ENCODE measurements at places on chromosomes 7 and 10. TPM values are rescaled to one million over a fixed set of nuclear protein-coding genes. Genes with fewer than 3 reads are reported as not detected.

- no peak for DNase-seq
Measured at GRCh38 chr10:28808693-28809092, 131.4 kb downstream of the BAMBI start.

DNA sequence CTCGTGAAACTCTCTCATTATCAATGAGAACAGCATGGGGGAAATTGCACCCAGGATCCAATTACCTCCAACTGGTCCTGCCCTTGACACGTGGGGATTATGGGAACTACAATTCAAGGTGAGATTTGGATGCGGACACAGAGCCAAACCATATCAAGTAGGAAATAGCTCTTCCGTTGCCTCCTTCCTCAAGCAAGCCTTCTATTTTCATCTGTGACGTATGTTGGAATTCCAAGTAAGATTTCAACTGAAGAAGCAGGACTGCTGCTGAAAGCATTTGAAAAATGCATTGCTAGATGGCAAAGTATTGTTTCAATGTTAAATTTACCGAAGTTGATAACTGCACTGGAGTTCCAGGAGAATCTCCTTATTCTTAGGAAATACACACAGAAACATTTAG, 178.1 kb upstream of the GALNT17 start:
- DNase-seq = no peak

Gene LRIT1
- polyA plus RNA-seq = not detected

GRCh38 chr10:3198900-3199299, 26.3 kb upstream of the PITRM1 start:
- no peak for DNase-seq

Gene SLC16A12
- not detected for polyA plus RNA-seq

DNA sequence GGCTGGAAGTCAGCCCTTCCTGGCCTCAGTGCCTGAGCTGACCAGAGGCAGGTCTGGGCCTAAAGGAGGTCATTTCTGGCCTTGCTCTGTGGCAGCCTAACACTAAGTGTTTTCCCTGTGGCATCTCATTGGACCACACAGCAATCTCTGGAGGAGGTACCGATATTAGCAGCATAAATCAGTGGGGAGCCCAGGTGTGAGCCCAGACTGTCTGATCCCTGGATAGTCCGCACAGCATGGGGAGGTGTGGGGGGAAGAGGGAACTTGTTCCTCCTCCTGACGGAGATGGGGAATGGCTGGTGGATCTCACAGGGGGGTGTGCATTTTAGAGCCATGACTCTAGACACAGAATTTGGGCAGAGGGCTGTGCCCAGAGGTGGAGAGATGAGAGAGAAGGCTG, 11.0 kb upstream of the PPIF start:
- DNase-seq = no peak

- DNase-seq = no peak
Measured at GRCh38 chr7:54560723-54561122, 18.5 kb downstream of the VSTM2A start.

- DNase-seq = no peak
Measured at GRCh38 chr10:93333278-93333978, 148.7 kb downstream of the MYOF start.

GRCh38 chr7:24328050-24328449, 44.1 kb downstream of the NPY start:
- DNase-seq = no peak

GRCh38 chr7:2164646-2165045, 68.1 kb downstream of the MAD1L1 start:
- no peak for DNase-seq

- DNase-seq = no peak
Measured at GRCh38 chr7:121634356-121634755, 238.2 kb upstream of the FAM3C start.

DNA sequence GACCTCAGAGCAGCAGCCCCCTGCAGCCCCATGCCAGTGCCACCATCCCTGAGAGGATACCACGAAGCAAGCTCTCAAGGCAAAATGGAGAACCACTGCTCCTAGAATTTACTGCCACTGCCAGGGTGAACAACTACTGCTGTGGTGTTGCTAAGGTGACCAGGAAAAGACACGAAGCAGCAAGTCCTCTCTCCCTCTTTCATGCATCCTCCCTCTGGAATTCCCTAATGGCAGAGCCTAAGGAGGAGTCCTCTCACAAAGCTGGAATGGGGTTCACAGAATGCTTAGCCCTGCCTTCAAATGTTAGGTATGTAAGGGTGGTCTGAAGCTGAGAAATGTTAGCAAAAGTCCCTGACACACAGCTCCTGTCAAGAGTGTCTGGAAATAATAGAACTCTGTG, 35.8 kb upstream of the NPSR1 start:
- no peak for DNase-seq

Gene CYP26A1
- polyA plus RNA-seq = not detected

GRCh38 chr10:5070648-5071410, 23.4 kb upstream of the AKR1C3 start:
- no peak for DNase-seq

DNA sequence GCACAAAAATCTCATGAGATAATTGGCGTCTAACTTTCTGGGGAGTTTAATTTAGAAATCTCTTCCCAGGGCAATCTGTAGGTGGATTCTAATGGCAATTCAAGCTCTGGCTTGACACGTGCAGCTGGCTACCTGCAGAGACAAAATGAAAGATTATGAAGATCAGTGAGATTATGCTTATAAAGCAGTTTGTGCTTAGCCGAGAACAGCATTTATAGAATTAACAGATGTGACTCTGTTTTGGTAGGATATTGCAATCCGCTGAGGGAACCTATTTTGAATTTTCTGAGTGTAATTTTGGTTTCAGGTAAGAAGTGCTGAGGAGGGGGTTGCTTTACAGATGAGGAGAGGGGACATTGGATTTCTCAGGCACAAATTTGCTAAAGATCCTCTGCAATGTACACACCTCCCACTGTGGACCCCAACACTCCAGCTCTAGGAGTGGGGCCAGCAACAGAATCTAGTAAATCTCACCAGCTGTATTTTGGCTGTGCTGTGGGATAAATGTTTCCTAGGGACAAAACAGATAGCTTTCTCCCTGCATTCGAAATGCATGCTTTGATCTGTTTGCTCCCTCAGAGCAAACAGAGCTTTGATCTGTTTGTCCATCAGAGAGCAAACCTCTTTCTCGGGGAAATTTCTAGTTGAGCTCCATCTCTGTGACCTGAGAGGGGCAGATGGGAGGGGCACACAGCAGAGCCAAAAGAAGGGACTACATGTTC, 7.4 kb downstream of the GJD4 start:
- no peak for DNase-seq

DNA sequence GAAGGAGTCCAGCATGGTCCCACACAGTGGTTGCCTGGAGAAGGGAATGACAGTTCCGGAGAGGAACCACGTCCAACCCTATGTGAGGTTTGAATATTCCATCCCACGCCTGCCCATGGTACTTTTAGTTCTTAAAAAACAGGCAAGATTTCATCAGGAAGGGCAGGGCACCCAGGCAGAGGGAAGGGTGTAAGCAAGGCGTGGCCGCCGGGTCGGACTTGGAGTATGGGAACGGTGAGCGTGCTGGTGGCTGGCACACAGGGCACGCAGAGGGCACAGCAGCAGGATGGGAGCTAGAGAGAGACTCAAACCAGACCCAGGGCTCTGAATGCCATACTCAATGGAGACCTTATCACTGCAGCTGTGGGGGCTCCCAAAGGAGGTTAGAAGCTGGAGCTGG, 34.3 kb downstream of the FAM53B start:
- no peak for DNase-seq

DNA sequence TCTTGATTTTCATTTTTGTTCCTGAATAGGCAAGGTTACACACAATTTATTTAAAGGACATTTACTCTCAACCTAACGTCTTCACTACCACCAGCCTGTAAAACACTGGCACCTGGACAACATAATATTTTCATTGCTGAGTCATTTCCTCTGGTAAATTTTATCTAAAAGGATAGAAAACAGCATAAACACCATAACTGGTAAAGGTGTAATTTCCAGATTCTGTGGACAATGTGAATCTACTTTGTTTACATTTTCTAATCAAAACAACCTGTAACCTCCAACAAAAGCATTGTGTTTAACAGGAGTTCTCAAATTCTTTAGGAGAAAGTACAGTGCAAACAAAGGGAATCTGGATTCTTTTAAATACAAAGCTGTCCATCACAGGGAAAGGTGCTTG, 472.0 kb upstream of the AKR1E2 start:
- no peak for DNase-seq

DNA sequence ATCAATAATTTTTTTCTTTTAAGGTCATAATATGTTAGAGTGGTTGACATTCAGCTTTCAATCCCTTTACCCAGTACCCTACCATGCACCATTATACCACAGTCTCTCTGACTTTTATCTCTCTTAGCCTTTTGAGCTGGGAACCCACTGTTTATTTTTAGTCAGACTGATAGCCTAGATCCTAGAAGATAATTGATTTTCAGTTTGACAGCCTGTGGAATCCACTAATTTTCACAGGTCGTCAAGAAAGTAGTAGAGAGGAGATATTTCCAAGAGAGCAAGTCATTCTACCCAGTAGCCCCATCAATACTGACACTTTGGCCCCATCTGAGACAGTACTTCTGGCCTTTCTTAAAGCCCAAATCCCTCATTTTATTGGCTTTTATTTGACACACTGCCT, 67.1 kb upstream of the CC2D2B start:
- DNase-seq = no peak
